ENCODE measurements at places on chromosomes 16 and 17. TPM values are rescaled to one million over a fixed set of nuclear protein-coding genes. Genes with fewer than 3 reads are reported as not detected.

Gene PRRT2
- total RNA-seq, result 0.96 TPM

Gene PERCC1
- total RNA-seq, result not detected

Gene LASP1
- total RNA-seq, result 65.1 TPM

Gene KCNJ16
- not detected for total RNA-seq

Gene TRAP1
- 145 TPM for total RNA-seq

Gene GPR179
- total RNA-seq, result 0.09 TPM

GRCh38 chr16:20850981-20851380 lies 44.7 kb downstream of the REXO5 start:
- peaks cover 50% of the 10 kb centered on the region for H3K36me3 ChIP-seq
- DNase-seq, result no peak
- no peaks in the 10 kb centered on the region for H3K27me3 ChIP-seq
- peaks cover 27% of the 10 kb centered on the region for H3K4me1 ChIP-seq
- peak overlapping the region; percentile 79 for H3K27ac ChIP-seq

DNA sequence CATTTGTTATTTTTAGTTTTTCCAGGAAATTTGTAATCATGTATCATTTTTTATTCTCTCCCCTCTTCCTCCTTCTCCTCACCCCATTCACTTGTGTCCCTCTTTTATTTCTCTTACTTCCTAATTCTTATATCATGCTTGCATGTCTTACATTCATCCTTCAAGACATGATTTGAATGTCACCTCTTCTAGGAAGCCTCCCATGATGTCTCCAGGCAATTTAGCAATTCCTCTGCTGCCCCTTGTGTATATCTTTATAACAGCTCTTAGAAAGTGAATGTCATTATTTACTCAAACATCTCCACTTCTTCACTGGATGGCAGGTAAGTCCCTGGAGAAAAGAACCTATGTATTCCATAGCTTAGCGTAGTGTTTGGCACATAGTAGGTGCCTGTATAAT lies 7.8 kb downstream of the HNF1B start:
- H3K4me1 ChIP-seq, result peaks cover 5% of the 10 kb centered on the region
- no peaks in the 10 kb centered on the region for H3K36me3 ChIP-seq
- H3K4me3 ChIP-seq, result no peak overlapping the region

DNA sequence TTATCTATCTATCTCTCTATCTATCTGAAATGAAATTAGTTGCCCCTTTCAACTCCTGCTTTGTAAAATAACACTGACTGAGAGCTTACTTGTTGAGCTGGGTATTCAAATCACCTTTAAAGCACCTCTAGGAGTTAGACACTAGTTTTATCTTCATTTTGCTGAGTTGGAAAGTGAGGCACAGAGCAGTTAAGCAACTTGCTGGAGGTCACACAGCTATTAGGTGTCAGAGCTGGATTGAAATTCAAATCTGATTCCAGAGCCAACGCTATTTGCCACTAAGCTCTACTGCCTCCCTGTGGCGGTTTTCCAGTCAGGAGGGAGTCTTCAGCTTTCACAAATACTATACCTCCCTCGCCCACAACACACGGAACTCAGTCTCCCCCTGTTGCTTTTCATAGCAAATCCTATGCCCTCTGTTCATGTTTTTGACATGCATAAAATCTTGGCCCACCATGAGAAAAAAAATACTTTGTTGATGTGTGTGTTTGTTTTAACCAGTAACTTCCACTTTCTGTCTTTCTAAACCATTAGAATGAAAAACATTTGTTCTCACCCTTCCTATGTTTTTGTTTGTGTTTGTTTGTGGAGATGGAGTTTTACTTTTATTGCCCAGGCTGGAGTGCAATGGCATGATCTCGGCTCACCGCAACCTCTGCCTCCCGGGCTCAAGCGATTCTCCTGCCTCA lies 74.8 kb upstream of the SMURF2 start:
- peaks cover 17% of the 10 kb centered on the region for H3K4me1 ChIP-seq
- no peaks in the 10 kb centered on the region for H3K36me3 ChIP-seq
- H3K27ac ChIP-seq, result no peak overlapping the region

DNA sequence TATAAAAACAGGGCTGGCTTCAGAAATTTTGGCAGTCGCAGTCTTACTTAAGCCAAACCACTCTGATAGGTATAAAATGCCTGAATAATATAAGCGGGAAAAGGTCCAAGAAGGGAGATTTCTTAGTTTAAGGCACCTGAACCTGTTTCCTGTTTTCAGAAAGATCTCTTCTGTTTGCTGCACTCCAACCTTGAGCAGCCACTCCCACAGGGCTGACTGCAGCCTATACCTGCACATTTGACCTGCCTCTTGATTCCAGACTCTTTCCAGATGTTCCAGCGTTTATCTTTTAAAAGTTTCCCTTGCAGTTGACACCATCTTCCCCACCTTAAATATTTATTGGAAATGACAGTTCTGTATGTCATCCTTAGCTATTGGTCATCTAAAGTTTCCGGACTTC lies 132.2 kb downstream of the SKAP1 start:
- no peaks in the 10 kb centered on the region for H3K4me1 ChIP-seq
- H3K4me3 ChIP-seq, result no peak overlapping the region
- no peak for DNase-seq

- peak overlapping the region; percentile 97 for H3K27ac ChIP-seq
- H3K27me3 ChIP-seq, result no peaks in the 10 kb centered on the region
- H3K4me1 ChIP-seq, result peaks cover 54% of the 10 kb centered on the region
- peak overlapping the region; percentile 98 for H3K4me3 ChIP-seq
Observed at GRCh38 chr17:40496634-40497420, 4.6 kb downstream of the TNS4 start.

- DNase-seq, result peak; percentile 60
- peaks cover 14% of the 10 kb centered on the region for H3K27me3 ChIP-seq
- no peaks in the 10 kb centered on the region for H3K36me3 ChIP-seq
- H3K4me1 ChIP-seq, result no peaks in the 10 kb centered on the region
Observed at GRCh38 chr16:52976539-52977167, 76.0 kb downstream of the CHD9NB start.

DNA sequence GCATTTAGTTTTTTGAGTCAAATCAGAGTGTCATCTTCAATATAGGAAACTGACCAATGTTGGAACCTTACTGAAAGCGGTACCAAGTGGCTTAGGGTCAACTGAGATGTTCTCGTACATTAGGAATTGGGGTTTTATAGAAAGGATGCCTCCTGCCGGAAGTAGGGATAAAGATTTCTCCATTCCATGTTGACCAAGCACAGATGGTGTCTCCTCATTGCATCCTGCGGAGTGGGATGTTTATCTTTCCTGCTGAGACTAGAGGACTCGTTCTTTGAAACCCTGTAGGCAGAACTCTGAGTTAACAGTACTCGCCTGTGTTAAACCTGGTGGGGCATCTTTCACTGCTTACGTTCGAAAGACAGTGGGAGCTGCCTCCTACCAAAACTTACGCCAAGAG lies 1.4 kb downstream of the SHISA6 start:
- H3K27ac ChIP-seq, result no peak overlapping the region
- peaks cover 3% of the 10 kb centered on the region for H3K27me3 ChIP-seq
- H3K4me3 ChIP-seq, result no peak overlapping the region
- no peak for DNase-seq
- peaks cover 14% of the 10 kb centered on the region for H3K4me1 ChIP-seq

DNA sequence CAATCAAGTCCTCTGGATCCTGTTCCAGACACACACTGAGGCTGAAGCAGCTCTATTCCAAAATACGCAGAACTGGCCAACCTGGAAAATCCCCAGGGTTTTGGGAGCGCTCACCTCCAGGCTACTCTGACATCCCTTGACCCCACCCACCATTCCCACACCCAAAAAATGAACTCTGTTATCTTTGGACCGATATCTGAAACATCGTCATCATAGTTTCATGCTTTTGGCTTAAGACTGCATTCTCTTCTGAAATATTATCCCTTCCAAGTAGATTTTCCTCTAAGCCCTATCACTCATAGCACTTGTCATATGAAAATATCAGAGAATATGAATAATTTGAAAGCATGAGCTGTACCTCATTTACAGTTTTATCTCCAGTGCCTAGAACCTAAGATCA lies 34.7 kb downstream of the VAT1L start:
- no peak overlapping the region for H3K4me3 ChIP-seq
- no peak for DNase-seq
- H3K36me3 ChIP-seq, result no peaks in the 10 kb centered on the region
- H3K27ac ChIP-seq, result no peak overlapping the region

DNA sequence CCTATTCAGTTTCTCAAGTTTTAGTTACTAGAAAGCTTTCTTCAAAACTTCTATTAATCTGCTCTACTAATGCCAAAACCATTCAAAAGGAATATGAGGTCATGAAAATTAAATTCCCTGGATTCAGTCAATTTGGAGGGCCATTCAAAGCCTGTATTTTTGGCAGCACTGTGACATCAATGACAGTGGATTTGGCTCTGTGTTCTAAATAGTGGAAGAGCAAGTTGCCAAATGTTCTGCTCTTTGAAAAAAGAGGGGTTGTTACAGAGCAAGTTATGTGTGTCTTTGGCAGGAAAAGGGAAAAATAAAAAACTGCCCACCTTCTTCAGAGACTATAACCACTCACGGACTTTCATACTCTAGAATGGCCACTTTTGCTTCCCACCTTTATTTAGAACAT lies 3.2 kb upstream of the C16orf46 start:
- H3K4me1 ChIP-seq, result no peaks in the 10 kb centered on the region
- H3K4me3 ChIP-seq, result no peak overlapping the region
- no peak overlapping the region for H3K27ac ChIP-seq
- peaks cover 6% of the 10 kb centered on the region for H3K36me3 ChIP-seq
- DNase-seq, result no peak

GRCh38 chr17:5971969-5972368 lies 98.2 kb upstream of the WSCD1 start:
- no peak overlapping the region for H3K4me3 ChIP-seq
- DNase-seq, result no peak
- H3K27ac ChIP-seq, result no peak overlapping the region

DNA sequence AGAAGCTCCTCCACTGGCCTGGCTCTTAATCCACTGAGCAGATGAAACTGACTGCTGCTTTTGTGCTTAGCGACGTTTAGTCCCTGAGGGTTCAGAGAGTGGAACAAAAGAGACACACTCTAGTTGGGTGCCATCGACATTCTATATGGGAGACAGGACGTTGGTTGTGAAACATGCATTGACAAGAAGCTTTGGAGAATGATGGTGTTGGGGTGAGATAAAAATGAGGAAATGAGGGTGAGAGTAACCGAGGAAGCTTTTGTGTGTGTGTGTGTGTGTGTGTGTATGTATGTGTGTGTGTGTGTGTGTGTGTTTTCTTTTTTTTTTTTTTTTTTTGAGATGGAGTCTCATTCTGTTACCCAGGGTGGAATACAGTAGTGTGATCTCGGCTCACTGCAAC lies 89.5 kb downstream of the ABCC1 start:
- H3K4me3 ChIP-seq, result no peak overlapping the region
- peaks cover 53% of the 10 kb centered on the region for H3K36me3 ChIP-seq
- no peak overlapping the region for H3K27ac ChIP-seq
- H3K4me1 ChIP-seq, result no peaks in the 10 kb centered on the region
- no peak for DNase-seq
- no peaks in the 10 kb centered on the region for H3K27me3 ChIP-seq

- H3K4me3 ChIP-seq, result peak within 1 kb of the TSS; percentile 77
- H3K4me1 ChIP-seq, result peaks cover 16% of the 10 kb centered on the region
- peaks cover 47% of the 10 kb centered on the region for H3K36me3 ChIP-seq
- peak; percentile 88 for DNase-seq
Observed at GRCh38 chr17:82273327-82274133, at the start of gene CSNK1D. Gene CSNK1D (minus strand): TSS chr17:82273700. CDS start chr17:82273381, 319 bp downstream.

GRCh38 chr17:77842528-77843147 lies 115.9 kb upstream of the TNRC6C start:
- no peak overlapping the region for H3K27ac ChIP-seq
- no peak overlapping the region for H3K4me3 ChIP-seq
- H3K36me3 ChIP-seq, result peaks cover 6% of the 10 kb centered on the region

GRCh38 chr16:8936421-8936820 lies 27.3 kb downstream of the USP7 start:
- H3K36me3 ChIP-seq, result peaks cover 11% of the 10 kb centered on the region
- H3K4me3 ChIP-seq, result no peak overlapping the region
- H3K27me3 ChIP-seq, result no peaks in the 10 kb centered on the region
- peak; percentile 64 for DNase-seq
- no peak overlapping the region for H3K27ac ChIP-seq

- H3K27me3 ChIP-seq, result peaks cover 89% of the 10 kb centered on the region
- H3K4me3 ChIP-seq, result no peak overlapping the region
- DNase-seq, result peak; percentile 18
- no peak overlapping the region for H3K27ac ChIP-seq
- H3K4me1 ChIP-seq, result no peaks in the 10 kb centered on the region
- H3K36me3 ChIP-seq, result no peaks in the 10 kb centered on the region
Observed at GRCh38 chr16:62077998-62078397, 41.8 kb upstream of the CDH8 start.

DNA sequence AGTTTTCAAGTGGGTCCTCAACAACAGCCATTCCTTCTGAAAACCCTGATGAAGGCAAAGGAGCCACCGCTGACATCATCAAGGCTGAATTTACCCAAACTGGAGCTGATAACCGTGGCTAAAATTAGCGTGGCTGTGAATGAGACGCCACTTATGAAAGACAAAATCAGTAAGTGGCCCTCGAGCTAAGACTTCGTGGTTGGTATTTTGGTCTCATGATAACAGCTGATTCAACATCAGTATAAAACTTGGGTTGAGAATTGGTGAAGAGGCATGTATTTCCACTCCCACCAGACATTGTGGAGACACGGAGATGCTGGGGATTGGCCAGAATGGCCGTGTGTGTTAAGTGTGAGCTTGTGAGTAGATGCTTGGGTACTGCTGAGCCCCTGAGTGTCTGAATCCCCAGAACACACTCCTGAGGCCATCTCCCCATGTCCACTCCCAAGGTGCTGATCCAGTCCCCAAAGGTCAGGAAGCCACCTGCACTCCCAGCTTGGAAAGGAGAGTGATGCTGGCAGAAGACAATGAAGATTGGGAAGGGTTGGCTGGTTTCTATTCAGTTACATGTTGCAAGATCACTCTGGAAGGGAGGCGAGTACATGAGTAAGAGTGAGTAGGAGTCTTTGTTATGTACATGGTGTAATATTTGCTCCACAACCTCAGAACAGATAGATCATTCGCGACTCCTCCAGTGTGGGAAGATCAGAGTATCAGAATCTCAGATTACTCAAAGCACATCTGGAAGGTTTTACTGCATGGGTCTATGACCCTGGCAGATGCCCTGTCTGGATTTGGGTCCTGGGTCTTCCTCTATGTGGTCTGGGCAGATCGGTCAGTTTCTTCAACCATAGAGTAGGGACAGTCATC lies 207.7 kb downstream of the HS3ST3A1 start:
- no peak overlapping the region for H3K4me3 ChIP-seq
- peak; percentile 95 for DNase-seq
- peaks cover 22% of the 10 kb centered on the region for H3K36me3 ChIP-seq
- peak overlapping the region; percentile 65 for H3K27ac ChIP-seq
- H3K4me1 ChIP-seq, result peaks cover 27% of the 10 kb centered on the region

DNA sequence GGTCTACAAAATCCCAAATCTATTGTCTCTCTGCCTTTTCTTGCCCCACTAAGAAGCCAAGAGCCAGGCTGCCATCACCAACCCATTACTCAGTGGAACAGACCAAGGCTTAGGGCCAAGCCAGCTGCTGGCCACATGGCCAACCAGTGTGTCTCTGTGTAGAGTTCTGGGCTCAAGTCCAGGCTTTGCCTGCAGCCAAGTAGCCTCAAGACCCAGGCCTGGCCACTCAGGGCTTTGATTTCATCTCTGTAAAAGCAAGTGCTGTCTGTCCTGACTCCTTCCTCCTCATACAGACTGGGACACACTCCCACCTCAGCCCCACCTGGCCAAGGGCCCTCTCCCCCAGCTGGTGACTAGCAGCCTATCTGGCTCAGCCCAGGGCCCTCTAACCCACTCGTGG lies 14.6 kb downstream of the SREBF1 start:
- peak; percentile 87 for DNase-seq
- H3K4me3 ChIP-seq, result peak overlapping the region; percentile 77
- no peaks in the 10 kb centered on the region for H3K27me3 ChIP-seq
- H3K4me1 ChIP-seq, result peaks cover 63% of the 10 kb centered on the region
- H3K36me3 ChIP-seq, result peaks cover 31% of the 10 kb centered on the region
